ENCODE measurements at places on chromosomes 11 and 22.

DNA sequence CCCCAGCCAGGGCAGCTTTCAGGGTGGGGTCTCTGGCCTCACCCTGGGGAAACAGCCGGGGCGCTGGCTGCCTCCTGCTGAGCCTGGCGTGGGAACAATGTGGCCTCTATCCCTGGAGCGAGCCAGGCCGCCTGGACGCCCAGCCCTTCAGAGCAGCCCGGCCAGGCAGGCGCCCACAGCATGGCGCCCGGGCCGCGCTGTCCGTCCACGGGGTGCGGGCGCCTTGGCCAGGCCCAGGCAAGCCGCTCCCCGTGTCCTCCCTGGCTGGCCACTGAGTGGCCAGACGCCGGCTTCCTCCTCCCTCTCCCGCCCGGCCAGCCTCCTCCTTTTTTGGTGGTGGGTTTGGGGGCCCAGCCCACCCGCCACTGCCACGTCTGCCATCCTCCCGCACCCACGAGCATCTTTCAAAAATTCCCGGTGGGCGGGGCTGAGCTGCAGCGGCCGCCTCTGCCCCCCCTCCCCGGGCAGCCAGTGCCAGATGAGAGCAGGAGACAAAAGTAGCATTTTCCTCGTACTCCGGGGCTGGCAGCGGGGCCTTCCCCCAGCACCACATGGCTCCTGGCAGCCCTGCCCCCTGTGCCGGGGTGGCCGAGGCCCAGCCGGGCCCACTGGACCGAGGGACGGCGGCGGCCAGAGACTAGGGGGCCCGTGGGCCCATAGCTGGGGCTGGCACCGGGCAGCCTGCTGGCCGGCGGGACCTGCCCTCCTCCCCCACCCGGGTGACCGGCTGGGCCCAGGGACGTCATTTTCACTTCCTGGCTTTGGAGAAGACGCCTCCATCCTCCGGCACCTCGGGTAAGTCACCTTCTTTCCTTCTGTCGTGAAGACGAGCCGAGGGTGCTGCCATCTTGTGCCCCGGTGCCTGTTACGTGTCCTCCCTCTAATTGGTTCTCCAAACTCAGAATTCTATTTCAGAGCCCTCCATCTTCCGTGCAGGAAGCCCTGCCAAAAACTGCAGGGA lies 70.2 kb upstream of the PPARA start:
- DNase-seq = no peak

DNA sequence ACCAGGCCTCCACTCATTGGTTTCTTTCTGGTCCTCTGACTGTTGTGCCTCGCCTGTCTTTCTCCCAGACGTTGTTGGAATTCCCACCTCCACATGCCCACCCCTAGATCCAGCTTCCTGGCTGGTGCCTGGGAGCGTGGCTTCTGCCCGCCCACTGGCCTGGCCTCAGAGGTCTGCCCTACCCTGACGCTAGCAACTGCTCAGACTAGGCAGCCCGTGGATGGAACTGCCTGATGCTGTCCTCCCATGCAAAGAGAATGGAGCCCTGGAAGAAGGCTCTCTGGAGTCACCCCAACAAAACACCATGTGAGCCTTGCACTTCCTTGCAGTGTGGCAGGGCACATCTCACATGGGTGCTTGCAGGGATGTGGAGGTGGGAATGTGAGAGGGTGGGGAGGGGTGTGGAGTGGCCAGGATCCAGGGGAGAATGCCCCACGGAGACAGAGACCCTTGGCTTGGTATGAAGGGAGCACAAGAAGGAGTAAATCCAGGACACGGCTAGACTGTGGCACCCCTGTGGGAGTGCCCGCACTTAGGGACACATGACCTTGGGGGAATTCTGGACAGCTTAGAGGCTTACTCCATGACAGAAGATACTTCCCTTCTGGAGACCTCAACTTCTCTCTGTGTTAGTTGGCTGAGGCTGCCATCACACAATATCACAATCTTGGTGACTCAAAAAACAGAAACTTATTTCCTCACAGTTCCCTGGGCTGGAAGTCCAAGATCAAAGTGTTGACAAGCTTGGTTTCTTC lies 22.5 kb upstream of the ADA2 start:
- no peak for DNase-seq

- DNase-seq = no peak
These were observed 4.8 kb downstream of the ANKK1 start for GRCh38 chr11:113392236-113392921.

GRCh38 chr11:68780829-68781228 lies 29.5 kb upstream of the TESMIN start:
- peak; percentile 74 for DNase-seq
